ENCODE measurements at places on chromosomes 5 and 9.

GRCh38 chr9:137672907-137673791 lies 54.3 kb downstream of the EHMT1 start:
- no peak for DNase-seq

- no peak for DNase-seq
Observed at GRCh38 chr9:112280904-112281303, 52.5 kb downstream of the PTBP3 start.

DNA sequence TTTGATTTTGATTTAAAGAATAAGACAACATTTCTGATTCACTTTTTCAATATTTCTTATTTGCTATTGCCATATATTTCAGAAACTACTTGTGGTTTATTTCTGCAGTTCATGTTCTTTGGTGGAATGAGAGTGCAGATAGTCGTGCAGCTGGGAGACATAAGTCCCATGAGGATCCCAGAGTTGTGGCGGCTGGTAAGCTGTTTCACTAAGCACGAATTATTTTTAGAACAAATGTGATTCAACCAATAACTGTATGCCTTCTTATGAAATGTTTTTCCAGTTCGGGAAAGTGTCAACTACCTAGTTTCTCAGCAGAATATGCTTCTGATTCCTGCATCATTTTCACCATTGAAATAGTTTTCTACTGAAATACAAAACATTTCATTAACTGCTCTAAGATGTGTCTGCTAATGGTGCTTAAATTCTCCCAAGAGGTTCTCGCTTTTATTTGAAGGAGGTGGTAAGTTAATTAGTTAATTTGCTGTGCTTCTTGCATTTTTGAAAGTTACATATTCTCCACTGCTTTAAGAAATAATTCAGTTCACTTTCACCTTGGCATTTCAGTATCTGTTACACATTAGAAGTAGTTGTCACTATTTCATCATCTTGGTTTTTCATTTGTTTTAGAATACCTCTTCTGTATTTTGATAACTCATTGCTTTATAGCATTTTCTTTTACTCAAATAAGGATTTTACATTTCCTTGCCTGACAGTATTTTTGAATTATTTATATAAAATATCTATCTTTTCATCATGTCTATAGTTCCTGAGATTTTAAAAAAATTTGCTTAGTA lies 9.0 kb downstream of the NIPSNAP3B start:
- DNase-seq: no peak

DNA sequence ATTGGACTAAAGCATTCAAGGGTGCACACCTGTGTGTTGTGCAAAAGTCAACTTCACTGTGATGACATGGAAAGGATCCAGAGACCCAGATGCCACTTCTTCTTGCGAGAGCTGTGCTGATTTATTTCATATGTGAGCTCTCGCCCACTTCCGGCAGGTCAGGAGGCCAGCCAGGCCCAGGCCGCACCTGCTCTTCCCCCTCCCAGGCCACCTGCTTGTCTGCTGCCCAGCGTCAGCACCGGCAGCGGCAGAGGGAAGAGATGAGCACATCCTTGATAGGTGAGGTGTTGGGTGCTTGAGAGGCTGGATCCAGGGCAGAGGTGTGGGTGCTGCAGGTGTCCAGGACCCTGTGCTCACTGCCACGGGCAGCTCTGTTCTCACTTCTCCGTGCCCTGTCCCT lies 242.9 kb downstream of the FANCC start:
- DNase-seq: no peak

- no peak for DNase-seq
Observed at GRCh38 chr9:131835151-131835910, 95.5 kb upstream of the RAPGEF1 start.

GRCh38 chr9:34954225-34954624 lies 3.9 kb upstream of the PHF24 start:
- no peak for DNase-seq

DNA sequence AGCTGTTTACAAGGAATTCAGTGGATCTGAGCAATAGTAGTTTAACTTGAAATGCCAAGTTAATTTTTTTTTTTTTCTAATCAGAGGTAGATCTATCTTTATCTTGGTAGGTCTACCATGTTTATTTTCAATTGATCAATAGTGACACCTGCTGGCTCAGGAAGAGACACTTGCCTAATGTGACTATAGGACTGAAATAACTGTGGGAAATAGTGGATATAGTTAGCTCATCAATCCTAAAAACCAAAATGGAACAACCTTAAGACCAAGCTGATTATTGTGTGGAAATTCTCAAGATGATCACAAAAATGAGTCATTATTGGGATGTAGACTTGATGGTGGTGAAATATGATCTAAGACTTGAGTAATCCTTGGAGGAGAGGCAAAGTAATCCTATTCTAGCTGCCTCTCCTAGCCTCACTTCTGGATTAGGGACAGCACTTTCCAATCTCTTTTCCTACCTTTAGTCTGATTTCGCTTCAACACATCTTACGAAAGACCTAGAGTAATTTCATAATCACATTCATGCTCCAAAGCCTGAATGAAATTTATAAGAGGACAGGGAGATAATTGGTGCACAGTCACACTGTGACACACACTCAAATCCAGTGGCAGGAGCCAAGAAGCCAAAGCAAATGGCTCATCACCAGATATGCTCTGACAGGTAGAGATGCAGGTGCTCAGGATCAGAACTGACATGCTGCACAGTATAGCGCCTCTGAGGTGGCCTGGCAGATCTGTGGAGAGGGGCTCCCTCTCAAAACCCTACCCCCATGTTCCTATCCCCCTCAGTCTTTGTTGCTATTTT lies 156.3 kb downstream of the HMHB1 start:
- no peak for DNase-seq

DNA sequence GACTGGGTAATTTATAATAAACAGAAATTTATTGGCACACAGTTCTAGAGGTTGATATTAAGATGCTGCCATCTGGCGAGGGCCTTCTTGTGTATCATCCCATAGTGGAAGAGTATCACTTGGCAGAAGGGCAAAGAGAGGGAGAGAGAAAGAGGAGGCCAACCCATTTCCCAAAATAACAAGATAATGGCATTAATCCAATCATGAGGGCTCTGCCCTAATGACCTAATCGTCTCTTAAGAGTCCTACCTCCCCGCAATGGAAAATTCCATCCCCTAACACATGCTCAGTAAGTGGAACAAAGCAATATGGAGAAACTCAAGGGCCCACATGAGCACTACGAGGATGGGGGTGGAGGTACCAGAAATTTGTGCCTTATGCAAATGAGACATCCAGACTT lies 17.6 kb upstream of the VDAC1 start:
- DNase-seq: no peak

- no peak for DNase-seq
Observed at GRCh38 chr5:80125962-80126480, 90.9 kb downstream of the THBS4 start.

GRCh38 chr9:129148463-129149204 lies 29.4 kb downstream of the IER5L start:
- no peak for DNase-seq

- no peak for DNase-seq
Observed at GRCh38 chr9:98552331-98552730, 156.4 kb downstream of the GABBR2 start.

GRCh38 chr5:355958-356357 lies 34.4 kb downstream of the AHRR start:
- no peak for DNase-seq

DNA sequence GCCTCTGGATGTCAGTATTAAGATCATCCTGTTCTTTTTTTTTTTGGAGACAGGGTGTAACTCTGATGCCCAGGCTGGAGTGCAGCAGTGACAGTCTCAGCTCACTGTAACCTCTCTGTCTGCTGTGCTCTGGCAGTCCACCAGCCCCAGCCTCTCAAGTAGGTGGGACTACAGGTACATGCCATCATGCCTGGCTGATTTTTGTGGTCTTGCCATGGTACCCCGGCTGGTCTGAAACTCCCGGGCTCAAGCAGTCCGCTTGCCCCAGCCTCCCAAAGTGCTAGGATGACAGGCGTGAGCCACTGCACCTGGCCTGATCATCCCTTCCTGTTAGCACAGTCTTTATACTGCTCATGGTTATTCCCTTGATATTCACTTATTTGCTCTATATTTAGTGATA lies 3.5 kb downstream of the KDM4C start:
- no peak for DNase-seq

- no peak for DNase-seq
Observed at GRCh38 chr5:148535190-148535589, 119.1 kb downstream of the HTR4 start.

- no peak for DNase-seq
Observed at GRCh38 chr5:110726249-110727024, at the start of gene TMEM232. TSS of gene TMEM232 (minus strand) at chr5:110726671. CDS start at chr5:110667352, 59,319 bp downstream.

Data from stimulated activated CD8-positive, alpha-beta memory T cell treated with anti-CD3 and anti-CD28 coated beads, Interleukin-15, amount 100 ng/mL, for 24 hours (primary cell).